Colonic mucosa (tissue), 4 donors: ENCODE measurements at places on chromosomes 7 and 10.

GRCh38 chr7:94654783-94655125 is 1.2 kb downstream of the SGCE start:
- no peak for DNase-seq

DNA sequence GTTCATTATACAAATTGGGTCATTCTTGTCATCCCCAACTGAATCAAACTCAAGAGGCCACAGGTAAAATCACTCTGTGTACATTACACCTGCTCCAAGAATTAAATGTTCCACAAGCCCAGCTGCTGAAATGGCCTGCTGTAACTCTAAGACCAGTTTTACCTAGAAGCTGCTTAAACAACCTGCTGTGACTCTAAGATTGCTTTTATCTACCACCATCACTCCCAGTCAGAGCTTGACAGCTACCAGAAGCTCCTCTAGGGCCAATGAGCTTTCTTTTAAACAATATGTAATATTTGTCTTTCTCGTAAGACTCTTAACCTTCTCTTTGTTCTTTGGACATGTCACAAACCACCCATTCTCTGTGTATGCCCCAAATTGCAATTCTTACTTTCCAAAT is 141.8 kb upstream of the LRGUK start:
- DNase-seq: no peak

DNA sequence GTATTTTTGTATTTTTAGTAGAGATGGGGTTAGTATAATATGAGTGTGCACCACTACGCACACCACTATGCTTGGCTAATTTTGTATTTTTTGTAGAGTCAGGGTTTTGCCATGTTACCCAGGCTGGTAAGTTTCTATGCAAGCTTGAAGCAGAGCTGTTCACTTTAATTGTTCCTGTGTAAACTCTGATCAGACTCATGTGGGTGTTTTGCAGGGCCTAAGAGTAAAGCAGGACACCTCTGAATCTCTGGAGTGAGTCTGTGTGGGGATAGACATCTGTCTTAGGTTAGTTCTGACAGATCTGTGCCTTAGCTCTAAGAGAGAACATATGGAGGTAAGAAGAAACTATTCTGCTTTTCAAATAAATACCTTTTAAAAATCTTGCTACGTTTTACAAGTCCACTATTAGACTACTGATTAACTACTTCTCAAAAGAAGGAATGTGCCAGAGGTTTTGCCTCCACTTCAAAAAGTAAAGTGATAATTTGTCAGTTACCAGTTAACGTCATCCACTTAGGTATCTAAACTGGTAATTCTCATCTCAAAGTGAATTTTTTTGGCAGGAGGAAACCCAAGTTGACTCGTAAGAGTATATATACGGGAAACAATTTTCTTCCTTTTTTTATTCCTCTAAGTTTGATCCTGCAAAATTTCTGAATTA is 1.1 kb downstream of the COL17A1 start:
- no peak for DNase-seq

DNA sequence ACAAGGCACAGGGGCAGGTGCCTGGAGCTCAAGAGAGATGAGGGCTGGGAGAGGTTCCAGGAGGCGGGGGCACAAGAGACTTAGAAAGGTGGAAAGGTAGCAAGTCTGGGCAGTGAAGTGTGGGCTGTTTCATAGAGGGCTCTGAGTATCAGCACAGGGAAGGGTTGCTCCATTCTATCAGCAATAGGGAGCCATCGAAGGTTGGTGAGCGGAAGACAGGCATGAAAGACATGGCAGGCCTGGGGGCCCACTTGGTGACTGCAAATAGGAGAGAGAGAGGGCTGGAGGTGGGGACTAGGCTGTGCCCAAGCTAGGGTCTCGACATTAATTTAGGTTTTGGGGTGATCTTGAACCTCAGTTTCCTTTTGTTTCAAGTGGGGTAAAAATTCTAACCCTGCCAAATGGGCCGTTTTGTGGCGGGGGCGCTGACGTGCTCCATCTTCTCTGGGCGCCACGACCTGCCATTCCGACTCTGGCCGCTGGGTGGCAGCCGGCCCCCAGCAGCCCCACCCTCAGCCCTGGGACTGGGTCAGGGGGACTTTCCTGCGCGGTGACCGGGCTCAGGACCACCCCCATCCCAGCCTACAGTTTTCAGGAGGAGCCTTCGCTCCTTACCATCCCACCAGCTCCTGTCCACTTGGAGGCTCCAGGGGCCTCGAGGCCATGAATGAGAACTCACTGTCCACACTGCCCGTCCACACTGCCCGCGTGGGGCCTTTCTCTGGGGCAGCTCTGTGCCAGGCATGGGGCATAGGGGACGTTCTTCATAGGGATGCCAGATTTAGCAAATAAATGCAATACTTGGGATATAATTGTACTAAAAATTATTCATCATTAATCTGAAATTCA is 37.2 kb upstream of the PCBD1 start:
- DNase-seq: peak; percentile 32

DNA sequence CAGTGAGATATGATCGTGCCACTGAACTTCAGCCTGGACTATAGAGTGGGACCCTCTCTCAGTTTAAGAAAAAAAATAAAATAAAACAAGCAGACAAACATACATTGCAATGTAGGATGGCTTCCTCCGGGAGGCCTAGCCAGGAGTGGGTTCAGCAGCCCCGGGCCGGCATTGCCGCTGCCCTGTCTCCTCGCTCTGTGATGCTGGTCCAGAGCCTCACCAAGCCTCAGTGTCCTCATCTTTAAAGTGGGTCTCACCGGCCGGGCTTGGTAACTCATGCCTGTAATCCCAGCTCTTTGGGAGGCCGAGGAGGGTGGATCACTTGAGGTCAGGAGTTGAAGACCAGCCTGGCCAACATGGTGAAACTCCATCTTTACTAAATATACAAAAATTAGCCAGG is 71.6 kb downstream of the PTPRE start:
- no peak for DNase-seq

DNA sequence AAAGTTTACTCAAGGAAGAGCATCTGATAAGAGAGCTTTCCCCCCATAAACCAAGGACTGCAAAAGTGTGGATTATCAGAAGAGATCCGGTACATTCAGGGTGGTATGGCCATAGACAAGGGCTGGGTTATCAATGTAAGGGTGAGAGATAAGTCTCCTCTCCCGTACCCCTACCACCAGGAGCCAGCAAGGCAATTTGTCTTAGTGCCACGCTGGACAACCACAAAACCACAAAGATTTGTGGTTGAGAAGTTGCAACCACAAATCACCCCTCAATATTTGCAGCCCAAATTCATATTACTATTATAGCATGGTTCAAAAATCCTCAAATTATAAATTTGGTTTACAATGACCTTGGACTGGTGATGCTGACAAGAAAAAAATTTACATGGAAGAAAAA is 2.3 kb upstream of the ZSCAN25 start:
- DNase-seq: no peak

DNA sequence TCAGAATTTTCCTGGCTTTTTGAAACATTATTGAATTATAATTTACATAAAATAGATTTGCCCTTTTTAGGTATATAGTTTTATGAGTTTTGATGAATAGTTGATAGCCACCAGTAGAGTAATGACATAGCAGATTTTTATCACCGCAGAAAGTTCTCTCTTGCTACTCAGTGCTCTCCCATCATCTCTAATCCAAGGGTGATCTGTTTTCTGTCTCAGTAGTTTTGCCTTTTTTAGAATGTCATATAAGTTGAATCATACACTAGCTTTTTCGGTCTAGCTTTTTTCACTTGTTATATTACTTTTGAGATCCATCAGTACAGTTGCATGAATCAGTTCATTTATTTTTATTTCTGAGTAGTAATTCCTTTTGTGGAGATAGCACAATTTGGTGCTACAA is 17.9 kb downstream of the RSBN1L start:
- no peak for DNase-seq

DNA sequence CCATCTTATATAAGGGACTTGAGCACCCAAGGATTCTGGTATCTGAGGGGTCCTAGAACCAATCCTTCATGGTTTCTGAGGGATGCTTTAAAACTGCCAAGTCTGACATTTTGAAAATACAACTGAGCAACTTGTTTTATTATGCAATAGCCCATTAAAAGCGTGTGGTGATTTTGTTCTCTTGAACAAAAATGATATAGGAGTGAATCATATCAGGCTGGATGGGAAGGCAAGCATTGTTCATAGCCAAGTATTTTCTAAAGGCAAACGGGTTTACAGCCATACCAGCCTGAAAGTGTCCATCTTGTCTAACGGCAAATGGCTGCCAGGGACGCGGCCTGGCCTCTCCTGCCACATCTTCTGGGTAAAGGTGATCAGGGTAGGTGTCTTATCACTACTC is 23.4 kb downstream of the RPP38 start:
- DNase-seq: no peak

DNA sequence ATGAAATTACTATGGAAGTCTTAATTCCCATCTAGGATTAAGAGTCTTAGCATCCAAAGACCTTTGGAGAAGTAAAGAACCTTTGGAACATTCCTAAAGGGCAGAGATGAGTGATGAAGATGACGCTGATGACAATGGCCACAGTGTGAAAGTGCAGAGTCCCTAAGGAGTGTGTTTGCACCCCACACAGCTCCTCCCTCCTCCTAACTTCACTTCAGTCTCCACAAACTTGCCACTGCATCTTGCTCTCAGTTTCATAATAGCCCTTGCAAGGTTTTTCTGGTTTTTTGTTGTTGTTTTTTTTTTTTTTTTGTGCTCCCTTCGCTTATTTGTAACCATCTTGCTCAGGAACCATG is 117.5 kb upstream of the ANLN start:
- DNase-seq: no peak
